HTR-8/SVneo (cell line): ENCODE measurements at places on chromosomes 1 and 21.
A peak's percentile ranks its signal among the peaks of the same experiment; 100 is the strongest.

GRCh38 chr1:213171711-213172110, 120.7 kb downstream of the RPS6KC1 start:
- DNase-seq = no peak

DNA sequence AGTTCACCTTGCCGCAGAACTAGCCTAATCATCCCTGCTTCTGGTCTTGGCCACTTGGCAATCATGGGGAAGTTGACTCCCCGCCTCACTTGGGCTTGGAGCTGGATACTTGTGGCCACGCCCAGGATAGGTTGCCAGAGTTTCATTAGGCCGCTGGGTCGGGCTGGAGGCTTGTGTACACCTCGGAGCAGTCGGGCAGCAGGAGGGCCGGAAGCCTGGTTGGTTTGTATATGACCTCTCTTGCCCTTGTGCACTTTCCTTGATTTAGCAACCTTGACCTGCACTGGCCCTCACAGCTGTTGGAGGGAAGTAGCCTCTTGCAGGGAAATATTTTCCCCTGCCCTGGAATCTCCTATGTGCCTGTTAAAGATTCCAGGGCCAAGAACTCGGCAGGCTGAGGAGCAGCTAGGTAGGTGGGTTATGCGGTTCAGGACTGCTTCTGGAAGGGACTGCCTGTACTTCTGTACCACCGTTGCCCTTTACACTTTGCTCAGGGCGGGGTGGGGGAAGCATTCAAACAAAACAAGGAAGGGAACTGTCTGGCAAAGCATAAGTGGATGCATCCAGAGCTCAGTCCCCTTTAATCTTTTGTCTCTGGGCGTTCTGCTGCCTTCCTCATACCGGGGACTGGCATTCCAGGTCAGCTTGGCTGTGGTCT, 83.5 kb downstream of the UCK2 start:
- no peak for DNase-seq

DNA sequence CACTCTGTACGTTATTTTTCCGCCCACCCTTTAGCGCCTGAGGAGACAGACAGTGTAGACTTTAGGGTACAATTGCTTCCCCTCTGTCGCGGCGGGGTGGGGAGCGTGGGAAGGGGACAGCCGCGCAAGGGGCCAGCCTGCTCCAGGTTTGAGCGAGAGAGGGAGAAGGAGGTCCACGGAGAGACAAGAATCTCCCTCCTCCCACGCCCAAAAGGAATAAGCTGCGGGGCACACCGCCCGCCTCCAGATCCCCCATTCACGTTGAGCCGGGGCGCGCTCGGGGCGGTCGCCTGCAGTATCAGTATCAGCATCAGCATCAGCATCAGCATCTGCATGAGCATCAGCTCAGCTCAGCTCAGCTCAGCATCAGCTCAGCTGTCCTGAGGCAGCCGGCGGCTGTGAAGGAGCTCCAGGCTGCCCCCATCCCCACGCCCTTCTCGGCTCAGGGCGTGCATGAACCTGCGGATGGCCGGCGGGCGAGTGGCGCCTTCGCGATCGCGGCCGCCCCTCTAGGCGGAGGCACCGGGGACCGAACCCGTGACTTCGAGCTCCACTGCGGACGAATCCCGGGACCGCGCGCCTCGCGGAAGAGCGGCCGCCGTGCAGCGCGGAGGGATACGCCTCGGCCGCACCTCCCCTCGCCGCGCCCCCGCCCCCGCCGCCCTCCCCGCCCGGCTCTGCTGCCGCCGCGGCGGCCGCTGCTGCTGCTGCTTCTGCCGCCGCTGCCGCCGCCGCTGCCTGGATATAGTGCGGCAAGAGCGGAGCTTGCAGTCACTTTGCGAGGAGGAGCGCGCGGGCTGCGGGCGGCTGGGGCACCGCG, at the start of gene NCAM2:
NCAM2 (plus strand) TSS at position 774 of the 820 bp plus-strand sequence.
- peak; percentile 38 for DNase-seq

- DNase-seq = peak; percentile 12
These were observed 1.2 kb downstream of the OR2T1 start for GRCh38 chr1:248404024-248404423.

DNA sequence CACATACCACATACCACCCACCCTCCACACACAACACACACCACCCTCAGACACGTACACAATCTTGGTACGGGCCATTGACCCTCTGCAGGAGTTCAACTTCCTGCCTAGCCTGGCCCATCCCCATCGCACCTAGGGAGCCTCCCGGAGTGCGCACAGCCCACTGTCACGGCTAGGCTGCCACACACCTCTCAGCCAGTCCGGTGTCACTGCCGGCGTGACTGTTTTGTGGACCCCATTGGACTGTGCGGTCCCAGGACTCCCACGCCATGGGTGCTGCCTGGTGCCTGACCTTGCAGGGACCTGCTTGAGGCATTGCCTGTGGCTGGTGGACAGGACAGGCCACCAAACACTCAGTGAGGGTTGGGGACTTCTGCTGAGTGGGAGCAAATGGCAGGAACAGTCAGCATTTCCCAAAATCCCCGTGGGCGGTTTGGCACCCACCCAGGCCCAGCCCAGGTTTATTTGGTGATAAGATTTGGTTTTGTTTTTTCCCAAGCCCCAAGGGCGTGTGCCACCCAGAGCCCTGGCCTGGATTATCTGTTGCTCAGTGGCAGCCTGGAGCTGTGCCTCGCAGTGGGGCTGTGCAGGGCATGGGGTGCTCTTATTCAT, 27.7 kb downstream of the RAB7B start:
- no peak for DNase-seq

DNA sequence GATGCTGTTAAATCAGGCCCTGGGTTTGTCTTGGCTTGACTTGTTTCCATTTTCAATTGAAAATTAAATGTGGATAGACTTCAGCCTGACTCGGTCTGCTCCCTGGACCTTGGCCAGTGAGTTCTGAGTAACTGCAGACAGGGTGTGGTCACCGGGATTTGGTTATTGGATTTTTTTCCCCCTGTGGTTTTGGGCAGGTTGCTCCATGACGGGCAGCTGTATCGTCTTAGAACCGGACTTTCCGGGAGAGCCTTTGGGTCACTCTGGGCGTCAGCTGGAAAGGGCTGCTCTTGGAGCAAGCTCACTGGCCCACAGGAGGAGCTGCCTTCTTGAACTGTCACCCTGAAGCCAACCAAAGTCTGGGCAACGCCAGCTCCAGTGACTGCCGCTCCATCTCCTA, 75.0 kb downstream of the CLIC6 start:
- DNase-seq = no peak

DNA sequence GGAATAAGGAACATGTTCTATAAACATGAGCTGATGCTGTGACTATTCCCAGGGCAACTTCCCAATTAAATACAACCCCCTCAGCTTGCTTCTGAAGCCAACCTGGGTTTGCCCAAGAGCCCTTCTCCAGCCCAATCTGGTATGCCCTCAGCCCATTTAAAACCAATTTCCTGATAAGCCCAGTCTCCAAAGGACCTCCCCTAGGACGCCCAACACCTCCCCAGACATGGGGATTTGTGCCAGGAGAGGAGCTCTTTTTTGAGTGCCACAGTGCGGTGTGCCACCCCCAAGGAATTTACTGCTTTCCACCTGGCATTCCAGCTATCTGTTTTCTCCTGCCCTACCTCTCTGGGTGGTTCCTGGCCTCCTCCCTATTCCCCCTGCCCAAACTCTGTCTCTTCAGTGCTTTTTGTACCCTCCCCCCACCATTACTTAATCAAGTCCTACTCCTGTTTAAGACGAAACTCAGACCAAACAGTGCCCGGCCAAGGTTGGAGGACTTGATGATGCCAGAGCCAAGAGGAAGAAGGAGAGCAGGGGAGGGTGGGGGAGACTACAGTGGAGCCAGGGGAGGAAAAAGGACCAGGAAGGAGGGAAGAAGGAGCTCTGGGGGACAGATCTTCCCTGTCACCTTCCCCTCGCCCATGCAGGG, 11.4 kb upstream of the EFNA1 start:
- no peak for DNase-seq

DNA sequence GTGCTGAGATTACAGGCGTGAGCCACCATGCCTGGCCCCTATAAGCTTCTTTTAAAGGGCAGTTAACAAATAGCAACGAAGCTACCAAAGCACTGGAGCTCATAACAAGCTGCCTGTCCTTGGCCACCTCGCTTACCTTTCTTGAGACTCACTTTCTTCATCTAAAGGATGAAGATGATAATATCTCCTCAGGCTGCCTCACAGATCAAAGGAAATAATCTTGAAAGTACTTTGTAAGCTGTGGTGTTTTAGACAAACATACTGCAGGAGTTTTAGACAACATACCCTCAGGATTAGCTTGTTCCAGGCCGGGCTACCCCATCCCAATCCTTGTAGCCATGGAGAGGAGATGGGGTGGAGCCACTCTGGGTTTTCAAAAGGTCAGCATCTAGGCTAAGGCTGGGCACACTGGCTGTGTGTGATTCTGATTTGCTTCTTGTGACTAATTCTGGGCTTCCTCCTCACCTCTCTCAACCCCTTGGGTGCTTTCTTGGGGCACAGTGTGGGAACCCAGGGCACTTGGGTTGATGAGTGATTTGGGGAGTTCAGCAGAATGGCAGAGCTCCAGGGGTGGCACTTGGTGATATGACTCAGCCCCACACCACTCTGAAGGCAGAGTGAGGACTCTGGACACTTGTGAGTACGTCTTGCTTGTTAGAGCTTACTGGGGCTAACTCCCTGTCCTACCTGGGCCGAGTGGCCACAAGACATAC, 5.2 kb downstream of the GPR25 start:
- DNase-seq = no peak

DNA sequence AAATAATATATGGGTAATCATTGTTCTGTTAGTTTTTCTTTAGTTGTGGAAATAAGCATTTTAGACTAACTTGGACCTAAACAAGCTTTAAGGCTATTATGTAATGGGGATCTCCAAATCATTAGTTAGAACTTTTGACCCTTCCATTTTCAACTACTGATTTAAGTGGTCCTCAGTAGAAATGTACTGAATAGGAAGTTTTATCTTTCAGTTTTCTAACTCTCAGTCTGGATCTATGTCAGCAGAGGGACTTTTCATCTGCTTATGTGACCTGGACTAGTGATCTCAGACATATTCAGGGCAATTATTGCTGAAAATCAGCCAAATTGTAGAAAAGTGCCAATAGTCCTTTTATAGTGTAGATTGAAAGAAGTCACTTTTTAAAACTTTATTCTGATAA, 56.0 kb downstream of the SASS6 start:
- no peak for DNase-seq

DNA sequence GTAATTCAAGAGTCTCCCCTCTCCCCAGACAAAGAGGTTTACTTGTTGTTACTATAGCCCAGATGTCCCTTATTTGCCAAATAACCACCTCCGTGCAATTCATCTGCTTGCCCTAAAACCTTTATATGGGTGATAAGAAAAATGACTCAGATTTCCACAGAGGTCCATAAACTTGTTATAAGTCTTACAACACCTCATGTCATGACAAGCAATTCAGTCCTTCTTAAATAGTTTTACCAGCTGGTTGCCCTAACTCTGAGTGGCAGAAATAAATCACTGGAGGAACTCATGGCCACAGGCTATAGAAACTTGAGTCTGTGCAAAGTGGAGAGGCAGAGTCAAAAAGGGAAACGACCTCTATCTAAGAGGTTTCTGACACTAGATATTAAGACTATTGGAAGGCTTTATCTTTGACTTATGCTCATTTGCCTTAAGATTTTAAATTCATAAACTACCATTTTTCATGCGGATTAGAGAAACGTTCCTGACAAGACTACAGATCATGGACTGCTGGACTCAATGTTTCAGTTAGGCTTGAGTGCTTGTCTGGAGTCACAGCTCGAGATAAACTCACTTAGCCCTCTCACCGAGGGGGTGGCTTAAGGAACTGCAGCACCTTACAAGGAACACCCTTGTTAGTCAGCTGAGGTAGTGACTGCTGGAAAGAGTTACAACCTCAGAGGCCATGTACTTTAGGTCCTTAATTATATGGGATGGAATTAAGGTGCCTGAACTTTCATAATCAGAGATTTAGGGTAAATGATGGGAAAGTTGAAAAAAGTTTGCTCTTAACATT, 662.5 kb upstream of the USP24 start:
- DNase-seq = peak; percentile 24

GRCh38 chr21:44691686-44692085, 5.3 kb upstream of the KRTAP10-12 start:
- no peak for DNase-seq

GRCh38 chr21:26124421-26124833, 46.1 kb downstream of the APP start:
- no peak for DNase-seq
